ENCODE measurements at places on chromosomes 3 and 15.
A peak's percentile ranks its signal among the peaks of the same experiment; 100 is the strongest.

- no peak for DNase-seq
These were observed 22.0 kb downstream of the SMAD6 start for GRCh38 chr15:66723826-66724731.

DNA sequence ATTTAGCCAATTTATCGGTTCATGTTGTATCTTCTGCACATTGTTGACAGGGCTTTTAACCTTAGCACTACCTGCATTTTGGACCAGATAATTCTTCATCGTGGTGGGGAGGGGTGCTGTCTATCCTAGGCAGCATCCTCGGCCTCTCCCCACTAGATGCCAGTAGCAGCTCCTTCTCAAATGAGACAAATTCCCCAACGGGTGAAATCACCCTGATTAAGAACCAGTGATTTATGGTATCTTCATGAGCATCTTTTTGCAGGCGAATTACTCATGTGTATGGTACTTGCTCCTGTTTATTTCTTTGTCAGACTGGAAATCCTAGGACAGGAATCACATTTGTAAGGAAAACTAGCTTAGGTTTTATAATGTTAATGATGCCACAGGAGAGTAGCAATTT, 68.0 kb downstream of the C3orf70 start:
- DNase-seq: no peak

GRCh38 chr3:6120786-6121185, 740.1 kb upstream of the GRM7 start:
- no peak for DNase-seq

DNA sequence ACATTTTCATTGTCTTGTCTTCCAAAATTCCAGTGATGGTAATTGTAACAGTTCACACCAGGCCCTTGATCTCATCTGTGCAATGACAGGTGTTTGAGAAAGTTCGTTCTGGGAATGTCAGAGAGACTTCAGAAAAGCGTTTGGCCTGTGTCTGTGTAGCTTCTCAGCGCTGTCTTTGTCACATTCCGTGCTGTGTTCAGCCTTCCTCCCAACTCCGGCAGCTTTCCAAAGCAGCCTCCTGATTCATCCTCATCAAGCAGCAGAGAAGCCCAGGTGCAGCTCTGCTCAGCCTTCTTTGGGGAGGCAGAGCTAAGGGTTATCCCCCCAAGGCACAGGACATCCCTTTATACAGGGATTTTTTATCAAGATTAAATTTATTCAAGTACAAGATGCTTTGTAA, 494.0 kb upstream of the SUCLG2 start:
- no peak for DNase-seq

DNA sequence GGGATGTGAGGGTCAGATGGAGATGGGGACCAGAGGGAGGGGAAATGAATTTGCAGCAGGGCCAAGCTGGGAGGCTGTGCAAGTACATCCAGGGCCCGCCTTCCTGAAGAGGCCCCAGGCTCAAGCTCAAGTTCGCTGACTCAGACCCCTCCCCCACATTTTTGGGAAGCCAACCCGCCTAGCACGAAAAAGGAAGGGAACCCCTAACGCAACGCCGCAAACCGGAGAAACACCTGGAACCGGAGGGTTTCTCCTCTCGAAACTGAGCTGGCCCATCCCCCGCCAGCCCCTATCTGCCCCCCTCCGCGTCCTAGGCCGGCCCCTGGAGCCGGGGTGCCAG, 624 bp downstream of the AP3B2 start:
- no peak for DNase-seq

- no peak for DNase-seq
These were observed 330.6 kb upstream of the MCTP2 start for GRCh38 chr15:93900476-93901400.

DNA sequence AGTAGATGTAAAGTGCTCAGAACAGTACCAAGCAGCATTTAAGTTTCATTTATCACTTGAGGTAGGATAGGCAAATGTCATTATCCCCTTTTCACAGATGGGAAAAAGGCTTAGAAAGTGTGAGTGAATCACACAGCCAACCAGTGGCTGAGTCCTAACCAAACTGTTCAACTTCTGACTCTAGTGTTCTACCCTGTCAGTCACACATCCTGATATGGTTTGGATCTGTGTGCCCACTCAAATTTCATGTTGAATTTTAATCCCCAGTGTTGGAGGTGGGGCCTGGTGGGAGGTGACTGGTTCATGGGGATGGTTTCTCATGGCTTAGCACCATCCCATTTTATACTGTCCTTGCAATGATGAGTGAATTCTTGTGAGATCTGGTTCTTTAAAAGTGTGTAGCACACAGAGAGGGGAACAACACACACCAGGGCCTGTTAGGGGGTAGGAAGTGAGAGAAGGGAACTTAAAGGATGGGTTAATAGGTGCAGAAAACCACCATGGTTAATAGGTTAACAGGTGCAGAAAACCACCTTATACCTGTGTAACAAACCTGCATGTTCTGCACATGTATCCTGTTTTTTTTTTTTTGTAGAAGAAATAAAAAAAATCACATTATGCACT, 304.7 kb downstream of the SUCLG2 start:
- DNase-seq: no peak

DNA sequence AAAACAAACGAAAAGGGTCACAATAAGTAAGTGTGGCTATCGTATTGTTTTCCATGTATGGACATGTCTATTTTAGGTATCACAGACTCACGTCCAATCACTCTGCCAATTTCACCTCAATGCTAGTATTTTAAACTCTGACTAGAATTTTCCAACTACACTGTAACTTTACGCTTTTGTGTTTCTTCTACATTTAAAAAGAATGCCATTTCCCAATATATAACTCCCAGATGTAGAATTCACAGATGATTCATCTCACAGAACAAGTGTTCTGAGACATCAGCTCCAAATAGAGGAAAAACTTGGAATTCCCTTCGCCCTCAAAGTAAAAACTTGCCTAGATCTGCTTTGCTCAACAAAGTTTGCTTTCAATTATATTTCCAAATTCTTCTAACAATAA, 14.2 kb downstream of the LRIG1 start:
- no peak for DNase-seq

DNA sequence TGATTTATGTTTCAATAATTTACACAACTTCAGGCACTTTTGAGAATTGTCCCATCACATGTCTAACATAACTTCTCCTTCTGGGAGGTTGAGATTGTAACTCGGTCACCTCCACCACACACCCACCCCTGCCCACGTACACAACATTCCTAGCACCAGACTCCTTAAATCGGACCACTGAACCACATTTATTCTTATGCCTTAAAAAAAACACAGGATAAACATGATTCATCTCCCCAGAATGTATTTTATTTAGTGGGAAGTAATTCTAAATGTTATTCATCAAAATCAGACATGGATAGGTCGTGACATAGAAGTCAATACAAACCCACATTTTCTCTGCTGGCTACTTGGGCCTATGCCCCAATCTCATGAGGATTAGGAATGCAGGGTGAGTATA, 3.0 kb downstream of the SNTN start:
- DNase-seq: no peak

GRCh38 chr3:33751336-33751735, 33.3 kb upstream of the CLASP2 start:
- no peak for DNase-seq

DNA sequence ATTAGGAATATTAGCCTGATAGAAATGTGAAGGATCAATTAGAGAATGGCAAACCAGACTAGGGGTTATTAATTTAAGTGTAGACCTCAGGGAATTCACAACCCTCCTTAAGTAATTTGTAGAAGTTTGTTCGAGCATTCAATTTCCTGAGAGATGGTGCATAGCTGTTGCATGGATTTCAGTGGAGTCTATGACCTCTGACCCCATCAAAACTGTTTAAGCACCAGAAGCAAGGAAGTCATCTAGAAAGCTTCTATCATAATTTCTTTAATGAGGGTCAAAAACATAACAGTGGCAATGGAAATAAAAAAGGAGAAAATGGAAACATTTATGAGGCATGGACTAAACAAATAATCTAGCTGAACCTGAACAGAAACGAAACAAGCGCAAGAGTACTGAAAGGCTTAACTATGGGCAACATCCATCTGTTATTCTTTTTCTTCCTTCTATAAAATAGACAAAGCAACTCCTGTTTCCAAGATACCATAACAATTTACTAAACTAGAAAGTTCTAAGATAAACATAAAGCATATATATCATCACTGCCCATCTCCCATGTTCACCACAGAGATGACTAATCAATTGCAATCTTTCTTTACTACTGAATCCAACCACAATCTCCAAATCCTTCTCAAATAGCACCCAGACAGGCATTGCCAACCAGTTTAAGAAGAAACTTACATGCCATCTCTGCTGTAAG, 151.4 kb downstream of the THRB start:
- no peak for DNase-seq

DNA sequence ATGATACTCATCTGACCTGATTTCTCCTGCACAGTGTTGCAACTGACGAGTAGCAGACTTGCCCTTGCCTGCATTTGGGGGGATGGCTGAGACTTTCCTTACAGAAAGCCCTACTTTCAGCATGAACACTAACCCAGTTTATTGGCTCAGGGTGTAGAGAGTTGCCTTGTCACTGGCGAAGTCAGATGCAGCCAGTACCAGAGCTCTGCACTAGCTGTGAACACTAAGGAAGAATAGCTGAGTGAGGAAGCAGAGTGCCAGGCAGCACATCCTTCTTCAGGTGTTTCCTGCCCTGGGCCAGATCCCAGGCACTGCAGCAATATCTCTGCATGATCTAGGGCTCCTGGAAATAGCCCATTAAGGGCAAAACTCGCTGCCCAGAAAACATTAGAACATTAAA, 154.0 kb upstream of the SYNPR start:
- no peak for DNase-seq

GRCh38 chr15:83340087-83340486, 55.6 kb upstream of the BNC1 start:
- DNase-seq: no peak

- no peak for DNase-seq
These were observed 11.4 kb upstream of the SNRPN start for GRCh38 chr15:24943361-24943760.

- DNase-seq: no peak
These were observed 273.2 kb downstream of the MFSD1 start for GRCh38 chr3:159074756-159075701.

- no peak for DNase-seq
These were observed 14.8 kb downstream of the UBP1 start for GRCh38 chr3:33425453-33425852.

DNA sequence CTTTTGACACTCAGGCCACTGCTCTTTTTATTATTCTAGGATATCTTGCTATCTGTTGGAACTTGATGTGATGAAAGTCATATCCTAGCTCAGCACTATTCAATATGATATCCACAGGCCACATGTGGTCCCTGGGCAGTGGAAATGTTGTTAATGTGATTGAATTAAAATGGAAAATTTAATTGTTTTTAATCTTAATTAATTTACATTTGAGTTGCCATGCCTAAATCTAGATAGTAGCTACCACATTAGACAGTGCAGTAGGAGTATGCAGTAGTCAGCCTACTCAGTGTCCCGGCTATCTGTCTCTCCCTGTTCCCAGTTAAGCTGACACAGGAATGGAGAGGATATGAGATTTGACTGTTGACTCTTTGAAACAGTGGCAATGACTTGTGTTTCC, 460.2 kb downstream of the GBE1 start:
- DNase-seq: no peak

DNA sequence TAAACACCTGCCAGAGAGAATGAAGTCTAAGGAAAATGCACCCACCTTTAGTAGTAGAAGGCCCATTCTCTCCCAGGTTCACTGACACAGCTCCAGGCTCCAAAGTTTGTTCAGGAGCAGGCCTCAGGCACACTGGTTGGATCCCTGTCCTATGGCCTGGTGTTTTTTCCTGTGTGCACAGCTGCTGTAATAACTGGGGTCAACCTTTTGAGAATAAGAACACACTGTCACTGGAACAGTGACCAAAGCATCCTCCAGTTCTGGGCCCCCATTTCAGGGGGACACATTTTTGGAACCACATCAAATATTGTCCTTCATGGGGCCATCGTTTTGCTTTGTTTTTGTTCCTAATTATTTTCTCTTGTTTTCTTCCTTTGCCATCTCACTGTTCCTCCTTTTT, 95.8 kb downstream of the ARNT2 start:
- no peak for DNase-seq

DNA sequence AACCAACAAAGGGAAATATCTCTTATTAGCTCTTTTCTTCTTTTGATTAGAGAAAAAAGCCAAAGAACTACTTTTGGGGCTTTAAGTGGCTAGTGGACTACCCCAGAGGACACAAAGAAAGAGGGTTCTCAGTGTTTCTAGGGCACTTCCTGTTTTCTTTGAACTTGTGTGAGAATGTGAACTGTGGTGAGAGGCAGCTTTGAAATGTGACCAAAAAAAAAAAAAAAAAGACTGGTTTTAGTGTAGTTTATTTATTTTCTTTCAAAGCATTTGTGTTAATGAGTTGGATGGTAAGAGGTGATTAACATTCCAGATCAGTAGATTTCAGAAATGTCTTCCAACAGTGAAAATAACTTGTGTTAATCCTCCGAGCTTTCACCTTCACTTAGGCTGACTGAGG, 32.4 kb downstream of the SELENOT start:
- no peak for DNase-seq

- DNase-seq: peak; percentile 84
These were observed 37.7 kb downstream of the SENP8 start for GRCh38 chr15:72155635-72156616.

DNA sequence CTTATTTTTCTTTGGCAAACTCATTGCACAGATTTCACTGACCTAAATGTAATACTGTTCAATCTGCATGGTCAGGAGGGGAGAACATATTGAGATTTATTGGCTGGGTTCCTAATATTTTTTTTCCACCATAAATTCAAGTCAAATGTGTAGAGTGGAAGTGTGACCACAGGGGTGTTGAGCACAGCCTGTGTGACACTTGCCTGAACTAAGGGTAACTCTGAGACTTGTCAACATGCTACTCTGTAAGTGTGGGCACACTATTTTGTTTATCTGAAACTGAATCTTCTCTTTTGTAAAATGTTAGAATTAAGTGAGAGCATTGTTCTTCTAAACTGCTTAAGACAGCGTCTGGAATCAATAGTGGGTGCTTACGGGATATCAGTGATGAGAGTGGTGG, 516.2 kb downstream of the GRM7 start:
- no peak for DNase-seq
